ENCODE measurements at places on chromosomes 5 and 9.

DNA sequence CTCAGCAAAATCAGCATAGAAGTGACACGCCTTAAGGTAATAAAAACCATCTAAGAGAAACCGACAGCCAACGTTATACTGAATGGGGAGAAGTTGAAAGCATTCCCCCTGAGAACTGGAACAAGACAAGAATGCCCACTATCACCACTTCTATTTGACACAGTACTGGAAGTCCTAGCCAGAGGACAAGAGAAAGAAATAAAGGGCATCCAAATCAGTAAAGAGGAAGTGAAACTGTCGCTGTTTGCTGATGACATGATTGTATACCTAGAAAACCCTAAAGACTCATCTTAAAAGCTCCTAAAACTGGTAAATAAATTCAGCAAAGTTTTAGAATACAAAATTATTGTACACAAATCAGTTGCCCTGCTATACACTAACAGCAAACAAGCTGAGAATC is 393.3 kb downstream of the KIF4B start:
- no peak for DNase-seq

GRCh38 chr9:16031971-16032370 is 479.1 kb downstream of the CCDC171 start:
- no peak for DNase-seq

DNA sequence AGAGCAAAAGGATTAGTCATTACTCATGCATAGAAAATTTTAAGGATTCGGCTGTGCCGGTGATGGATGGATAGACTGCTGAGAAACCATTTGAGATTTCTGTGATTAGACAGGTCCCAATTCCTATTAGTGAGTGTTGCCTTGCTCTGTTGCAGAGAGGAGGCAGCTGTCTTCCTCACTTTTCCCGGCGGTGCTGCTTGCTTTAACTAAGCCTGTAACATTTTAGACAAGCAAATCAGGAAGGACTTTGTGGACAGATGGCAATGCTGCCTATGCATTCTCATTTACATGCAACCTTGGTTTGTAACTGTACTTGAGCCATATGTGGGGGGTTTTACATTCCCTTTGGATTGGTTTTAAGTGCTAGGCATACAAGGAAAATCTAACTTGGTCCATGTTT is 1176.3 kb downstream of the CDH18 start:
- peak; percentile 73 for DNase-seq

DNA sequence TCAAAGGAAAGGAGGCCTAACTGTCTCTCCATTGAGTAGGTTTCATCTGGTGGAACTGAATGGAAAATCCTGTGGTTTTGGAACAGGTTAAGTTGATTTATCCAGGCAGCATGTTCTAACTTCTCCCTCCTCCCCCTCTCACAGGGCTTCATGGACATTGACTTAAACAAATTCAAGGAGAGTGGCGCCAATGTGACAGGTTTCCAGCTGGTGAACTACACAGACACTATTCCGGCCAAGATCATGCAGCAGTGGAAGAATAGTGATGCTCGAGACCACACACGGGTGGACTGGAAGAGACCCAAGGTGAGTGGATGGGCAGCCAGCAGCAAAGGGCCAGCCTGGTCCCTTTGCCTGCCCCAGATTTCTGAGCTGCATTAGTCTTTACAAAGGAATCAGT is 183.9 kb downstream of the GRIA1 start:
- DNase-seq: no peak

- DNase-seq: no peak
Observed at GRCh38 chr5:92328584-92329259, 945.6 kb upstream of the ARRDC3 start.

DNA sequence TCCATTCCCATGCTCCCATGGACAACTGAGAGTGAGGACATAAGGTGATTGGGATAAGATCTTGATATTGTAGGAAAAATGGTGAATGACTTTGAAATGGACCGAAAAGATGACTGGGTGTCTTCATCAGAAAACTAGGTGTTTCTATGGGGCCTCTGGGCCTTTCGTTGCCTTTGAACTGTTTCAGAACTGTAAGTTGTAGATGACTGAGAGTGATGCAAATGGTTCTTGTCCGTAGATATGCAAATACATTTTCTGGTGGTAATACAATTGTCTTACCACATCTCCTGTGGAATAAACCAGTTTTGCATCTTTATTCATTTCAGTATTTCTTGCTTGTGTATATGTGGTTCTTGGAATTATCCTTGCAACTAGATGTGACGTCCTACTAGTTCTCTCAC is 16.0 kb upstream of the TEX48 start:
- no peak for DNase-seq

GRCh38 chr5:103461243-103461642 is 101.3 kb downstream of the NUDT12 start:
- DNase-seq: no peak

DNA sequence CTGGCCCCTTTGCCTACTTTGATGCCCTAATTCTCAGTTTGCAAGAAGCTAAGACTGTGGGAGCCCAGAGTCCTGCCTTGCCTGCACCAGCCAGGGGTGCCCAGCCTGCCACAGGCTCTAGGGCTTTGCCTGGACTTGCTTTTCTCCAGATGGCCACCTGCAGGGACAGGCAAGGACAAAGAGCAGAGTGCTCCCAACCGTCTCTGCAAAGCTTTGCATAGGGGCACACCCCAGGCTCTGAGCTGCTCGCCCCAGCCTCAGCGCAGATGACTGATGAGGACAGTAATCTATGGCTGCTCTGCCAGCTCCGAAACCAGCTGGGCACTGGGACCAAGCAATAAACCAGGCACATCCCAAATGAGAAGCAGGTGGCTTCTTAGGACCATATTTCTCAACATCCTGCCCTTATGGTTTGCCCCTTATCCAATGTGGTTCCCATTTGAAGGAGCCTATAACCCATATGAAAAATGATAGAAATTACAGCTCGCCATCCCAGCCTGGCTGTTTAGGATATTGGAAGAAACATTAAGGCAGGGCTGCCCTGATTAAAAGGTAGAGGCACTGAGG is 25.4 kb upstream of the TCF7 start:
- no peak for DNase-seq

DNA sequence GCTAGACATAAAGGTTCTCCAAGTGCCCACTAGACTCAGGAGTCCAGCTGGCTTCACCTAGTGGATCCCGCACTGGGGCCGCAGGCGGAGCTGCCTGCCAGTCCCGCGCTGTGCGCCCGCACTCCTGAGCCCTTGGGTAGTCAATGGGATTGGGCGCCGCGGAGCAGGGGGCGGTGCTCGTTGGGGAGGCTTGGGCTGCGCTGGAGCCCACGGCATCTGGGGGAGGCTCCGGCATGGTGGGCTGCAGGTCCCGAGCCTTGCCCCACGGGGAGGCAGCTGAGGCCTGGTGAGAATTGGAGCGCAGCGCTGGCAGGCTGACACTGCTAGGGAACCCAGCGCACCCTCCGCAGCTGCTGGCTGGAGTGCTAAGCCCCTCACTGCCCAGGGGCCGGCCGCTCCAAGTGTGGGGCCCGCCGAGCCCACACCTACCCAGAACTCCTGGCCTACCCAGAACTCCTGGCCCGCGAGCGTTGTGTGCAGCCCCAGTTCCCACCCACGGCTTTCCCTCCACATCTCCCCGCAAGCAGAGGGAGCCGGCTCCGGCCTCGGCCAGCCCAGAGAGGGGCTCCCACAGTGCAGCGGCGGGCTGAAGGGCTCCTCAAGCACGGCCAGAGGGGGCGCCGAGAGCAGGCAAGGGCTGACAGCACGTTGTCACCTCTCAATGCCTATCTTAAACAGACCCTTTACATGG is 260.7 kb upstream of the DMRT1 start:
- no peak for DNase-seq

DNA sequence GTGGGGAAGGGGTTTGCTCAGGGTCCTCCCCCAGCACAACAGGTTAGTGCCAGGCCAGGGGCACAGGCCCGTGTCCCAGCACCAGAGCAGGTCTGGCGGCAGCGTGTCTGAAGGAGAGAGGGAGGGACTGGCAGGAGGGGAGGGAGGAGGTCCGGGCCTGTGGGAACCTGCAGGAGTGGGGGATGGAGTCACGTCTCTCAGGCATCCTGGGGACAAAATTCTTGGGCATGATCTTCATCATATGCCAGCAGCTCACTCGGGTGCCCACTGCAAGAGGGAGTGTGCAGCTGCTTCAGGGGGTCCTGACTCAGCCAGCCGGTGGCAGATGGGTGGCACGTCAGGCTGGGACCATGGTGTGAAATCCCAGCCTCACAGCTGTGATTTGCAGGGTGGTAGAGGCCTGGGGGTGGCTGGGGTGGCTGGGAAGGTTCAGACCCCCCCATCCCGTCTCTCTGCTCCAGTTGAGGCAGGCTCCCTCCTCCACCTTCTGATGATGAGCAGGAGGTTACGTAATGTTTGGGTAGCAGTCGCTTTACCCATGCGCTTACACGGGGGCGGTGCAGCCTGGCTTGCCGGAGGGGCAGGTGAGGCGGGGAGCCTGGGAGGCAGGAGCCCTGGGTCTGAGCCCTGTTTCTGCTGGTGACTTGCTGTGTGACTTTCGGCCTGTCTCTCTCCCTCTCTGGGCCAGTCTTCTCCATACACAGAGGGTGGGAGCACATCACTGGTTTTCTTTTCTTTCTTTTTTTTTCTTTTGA is 40.5 kb downstream of the NCS1 start:
- DNase-seq: no peak

DNA sequence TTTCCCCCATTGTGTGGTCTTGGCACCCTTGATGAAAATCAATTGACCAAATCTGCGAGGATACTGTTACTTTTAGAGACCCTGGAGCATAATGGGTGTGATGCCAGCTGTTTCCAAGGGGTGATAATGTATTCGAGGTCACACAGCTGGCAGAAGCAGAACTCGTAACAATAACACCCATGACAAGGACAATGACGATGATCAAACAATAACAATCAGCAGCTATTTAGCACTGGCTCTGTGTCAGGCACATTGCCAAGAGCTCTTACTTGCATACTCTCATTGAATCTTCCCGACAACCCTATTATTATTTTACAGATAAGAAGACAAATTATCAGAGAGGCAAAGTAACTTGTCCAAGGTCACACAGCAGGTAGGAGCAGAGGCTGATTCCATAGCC is 223.7 kb upstream of the MSX2 start:
- no peak for DNase-seq

DNA sequence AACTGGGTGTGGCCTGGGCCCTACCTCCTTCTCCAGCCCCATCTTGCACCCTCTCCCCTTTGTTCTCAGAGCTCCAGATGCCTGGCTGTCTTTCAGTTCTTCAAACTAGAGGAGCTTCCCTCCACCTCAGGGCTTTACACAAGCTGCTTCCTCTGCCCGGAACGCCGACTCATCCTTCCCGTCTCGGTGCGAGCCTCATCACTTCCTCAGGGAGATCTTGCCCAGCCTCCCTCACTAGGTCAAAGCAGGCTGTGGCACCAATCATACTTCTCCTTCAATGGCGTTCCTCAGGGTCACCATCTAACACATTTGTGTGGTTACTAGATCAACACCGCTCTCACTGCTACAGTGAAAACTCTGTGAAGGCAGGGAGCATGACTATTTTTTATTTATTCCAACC is 56.2 kb upstream of the ZSWIM6 start:
- DNase-seq: no peak

DNA sequence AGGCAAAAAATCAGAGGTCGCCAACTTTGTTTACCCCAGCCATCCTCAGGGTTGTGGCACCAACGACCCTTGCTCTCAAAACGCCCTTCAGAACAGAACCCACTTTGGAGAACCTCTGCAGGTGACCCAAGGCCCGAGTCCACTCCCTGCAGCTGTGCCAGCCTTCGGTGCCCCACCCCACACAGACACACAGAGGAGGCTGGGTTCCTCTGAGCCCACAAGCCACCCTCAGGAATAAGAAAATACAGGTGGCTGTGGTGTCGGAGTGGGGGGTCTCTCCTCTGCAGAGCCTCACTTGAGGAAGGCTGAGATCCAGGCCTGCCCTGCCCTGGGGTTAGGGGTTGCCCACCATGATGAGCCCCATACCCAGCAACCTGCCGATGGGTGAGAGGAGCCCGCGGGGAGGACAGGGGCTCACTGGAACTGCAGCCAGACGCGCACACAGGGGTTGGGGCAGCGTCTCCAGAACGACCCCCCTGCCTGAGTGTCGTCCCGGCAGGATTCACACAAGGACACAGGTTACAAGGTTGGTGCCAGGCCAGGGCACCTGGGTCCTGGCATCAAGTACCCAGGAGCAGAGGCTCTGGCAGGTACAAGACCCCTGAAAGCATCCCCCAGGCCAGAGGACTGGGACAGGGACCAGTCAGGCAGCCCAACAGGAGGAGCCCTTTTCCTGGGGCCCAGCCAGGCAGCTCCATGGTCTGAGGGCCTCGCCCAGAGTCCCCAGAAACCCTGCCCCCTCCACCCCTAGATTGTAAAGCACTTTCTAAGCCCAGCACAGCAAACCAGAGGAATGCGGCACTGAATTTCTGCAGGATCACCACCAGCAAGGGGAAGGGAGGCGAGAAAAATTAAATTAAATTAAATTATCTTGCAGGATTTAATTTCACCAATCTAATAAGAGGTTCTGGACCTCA is 40.0 kb downstream of the NACC2 start:
- no peak for DNase-seq

DNA sequence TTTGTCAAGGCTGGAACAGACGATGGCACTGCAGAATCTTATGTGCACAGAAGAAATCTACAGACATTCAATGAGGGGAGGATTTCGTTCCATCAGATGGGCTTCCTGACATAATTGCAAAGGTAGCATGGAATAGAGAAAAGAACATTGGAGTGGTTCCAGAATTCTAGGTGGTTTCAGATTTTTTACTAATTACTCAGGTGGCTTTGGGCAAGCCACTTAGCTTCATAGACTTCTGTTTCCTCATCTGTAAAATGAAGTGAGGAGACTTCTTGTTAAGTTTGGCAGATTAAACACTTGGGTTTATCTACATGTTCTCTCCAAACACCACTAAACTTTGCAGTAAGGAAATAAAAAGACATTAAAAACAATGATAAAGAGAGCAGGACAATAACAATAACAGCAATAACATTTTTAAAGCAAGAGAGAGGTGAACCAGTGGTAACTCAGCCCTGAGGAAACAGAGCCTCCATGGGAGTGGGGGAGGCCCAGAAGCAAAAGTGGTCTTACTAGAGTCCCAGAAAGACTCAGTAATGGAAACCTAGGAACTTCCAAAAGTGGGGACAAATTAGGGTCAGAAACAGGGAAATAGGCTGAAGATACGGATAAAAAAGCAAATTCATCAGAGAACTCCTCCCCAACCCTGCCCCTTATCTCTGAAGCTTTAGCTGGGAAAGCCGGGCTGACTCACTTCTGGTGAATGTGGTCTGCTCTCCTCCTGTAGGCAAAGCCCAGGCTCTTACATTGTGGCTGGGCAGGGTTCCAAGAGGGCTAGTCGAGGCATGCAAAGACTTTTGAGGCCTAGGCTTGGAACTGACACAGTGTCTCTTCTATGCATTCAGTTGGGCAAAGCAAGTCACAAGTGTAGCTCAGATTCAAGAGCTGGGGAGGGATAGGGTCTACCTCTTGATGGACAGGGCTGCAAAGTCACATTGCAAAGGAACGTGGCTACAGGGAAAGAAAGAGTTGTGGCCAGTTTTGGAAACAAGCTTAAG is 11.8 kb upstream of the ACTBL2 start:
- DNase-seq: peak; percentile 82
